SW 1271 (cell line): ENCODE measurements at places on chromosomes 7 and 10.

DNA sequence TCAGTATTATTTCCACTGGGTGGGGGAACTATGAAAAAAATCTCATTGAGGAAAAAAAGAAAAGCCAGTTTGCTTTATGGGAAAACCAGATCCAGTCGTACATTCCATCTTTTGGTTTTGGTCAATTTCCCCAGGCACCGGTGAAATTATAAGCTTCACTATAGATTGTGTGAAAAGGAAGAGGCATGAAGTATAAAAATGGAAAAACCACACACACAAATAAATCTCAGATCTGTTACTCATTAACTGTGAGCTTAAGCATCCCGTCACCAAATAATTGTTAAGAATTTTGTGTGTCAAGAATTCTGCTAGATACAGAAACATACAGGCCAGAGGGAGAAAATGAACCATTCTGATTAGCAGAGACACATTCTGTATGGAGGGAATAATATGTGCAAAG is 405.5 kb upstream of the CELF2 start:
- DNase-seq = no peak

DNA sequence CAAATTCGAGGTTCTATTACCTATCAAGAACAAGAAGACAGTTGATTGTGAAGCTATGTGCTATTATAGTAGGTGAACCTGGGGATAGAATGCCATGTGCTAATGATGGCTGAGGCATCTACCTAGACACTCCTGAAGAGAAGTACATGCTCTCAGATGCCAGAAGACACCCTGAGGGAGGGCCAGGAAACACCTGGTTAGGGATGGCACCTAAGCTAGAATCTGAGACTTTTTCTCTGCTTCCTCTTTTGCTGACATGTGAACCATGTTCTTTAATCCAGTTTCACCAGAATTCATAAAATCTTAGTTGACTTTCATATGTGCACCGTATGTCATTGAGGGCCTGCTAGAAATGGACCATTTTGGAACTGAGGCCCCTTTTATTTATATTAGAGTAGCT is 242.8 kb downstream of the GPR158 start:
- DNase-seq = no peak

DNA sequence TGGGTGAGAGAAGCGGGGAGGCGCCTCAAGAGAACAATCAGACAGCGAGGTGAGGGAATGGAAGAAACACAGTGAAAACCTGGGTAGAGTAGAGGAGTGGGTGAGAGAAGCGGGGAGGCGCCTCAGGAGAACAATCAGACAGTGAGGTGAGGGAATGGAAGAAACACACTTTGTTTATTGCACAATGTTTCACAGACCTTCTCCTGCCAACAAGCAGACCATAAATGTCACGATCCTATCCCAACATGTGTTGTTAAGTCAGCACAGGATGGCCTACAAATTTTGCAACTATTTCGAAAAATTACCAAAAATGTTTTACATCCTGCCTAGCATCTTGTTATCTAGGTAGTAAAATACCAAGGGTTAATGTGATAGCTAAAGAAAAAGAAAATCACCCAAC is 115.3 kb downstream of the JAZF1 start:
- no peak for DNase-seq

- no peak for DNase-seq
These were observed 43.7 kb upstream of the DLD start for GRCh38 chr7:107847168-107847835.

DNA sequence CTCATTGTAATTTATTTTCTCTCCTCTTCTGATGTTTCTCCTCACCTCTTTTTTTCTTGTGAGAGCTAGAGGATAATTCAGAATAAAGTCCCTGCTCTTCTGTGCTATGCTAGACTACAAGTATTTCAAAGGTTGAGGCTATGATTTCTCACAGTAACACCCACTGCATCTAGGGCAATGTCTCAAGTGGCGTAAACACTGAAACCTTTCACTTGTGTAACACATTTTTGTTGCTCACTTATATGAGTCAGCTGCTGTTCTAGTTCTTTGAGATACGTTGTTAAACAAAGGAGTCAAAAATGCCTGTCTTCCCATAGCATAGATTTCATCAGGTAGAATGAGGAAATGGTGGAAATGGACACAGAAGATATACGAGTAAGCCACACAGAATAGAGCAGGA is 305.1 kb upstream of the PITRM1 start:
- no peak for DNase-seq

DNA sequence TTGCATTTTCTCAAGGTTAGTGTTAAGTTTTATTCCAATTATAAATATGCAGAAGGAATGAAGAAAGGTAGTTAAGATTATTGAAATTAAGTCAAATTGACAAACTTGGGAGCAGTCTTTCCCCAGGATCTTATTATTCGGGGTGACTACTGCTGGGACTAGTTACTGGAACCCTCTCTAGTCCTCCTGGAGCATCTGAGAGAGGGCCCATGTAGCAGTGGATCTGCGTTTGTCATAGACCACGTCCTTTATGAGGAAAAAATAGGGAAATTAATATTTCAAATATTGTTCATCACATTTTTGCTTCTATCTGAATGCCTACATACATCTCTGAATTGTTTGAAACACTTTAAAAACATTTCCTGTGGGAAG is 41.0 kb downstream of the CNPY1 start:
- no peak for DNase-seq

DNA sequence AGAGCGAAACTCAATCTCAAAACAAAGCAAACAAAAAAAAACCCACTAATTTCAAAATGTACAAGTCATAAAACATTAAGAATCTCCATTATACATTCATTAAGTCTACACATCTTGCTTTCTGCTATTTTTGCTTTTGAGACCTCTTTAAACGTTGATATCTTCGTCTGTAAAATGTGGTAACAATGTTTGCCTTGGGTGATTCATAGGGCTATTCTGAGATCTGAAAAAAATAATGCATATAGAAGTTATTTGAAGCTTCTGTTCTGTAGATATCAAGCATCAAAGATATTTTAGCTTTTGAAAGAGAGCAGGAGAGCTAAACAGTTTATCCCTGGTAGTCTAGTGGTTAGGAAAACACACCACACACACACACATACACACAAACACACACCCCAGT is 158.1 kb upstream of the PLXDC2 start:
- DNase-seq = no peak

GRCh38 chr10:121601458-121601857 is 3.2 kb upstream of the FGFR2 start:
- DNase-seq = no peak

GRCh38 chr7:139673230-139673629 is 104.6 kb downstream of the HIPK2 start:
- DNase-seq = no peak

- no peak for DNase-seq
These were observed 53.0 kb upstream of the PDGFA start for GRCh38 chr7:572416-573268.

- no peak for DNase-seq
These were observed 1.8 kb downstream of the PPP1R35 start for GRCh38 chr7:100434297-100435144.

DNA sequence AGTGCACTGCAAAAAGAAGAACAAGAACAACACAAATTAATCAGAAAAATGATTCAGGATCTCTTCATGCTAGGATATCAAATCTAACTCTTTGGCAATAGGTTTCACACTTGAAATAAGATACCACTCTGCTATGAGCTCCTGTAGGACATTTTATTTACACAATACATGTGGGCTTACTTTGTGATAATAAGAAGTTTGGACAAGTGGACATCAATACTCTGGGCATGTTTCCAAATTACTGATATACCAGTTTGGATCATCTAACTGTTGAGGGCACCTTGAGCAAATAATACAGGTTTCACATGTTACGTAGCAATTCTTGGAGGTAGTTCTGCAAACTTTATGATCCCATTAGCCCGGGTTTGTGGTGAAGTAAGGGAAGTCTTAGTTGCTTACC is 59.8 kb downstream of the CPVL start:
- no peak for DNase-seq

GRCh38 chr7:45131891-45132290 is 20.4 kb upstream of the TBRG4 start:
- DNase-seq = no peak

- DNase-seq = no peak
These were observed 315.2 kb upstream of the ZNF32 start for GRCh38 chr10:43963793-43964425.

DNA sequence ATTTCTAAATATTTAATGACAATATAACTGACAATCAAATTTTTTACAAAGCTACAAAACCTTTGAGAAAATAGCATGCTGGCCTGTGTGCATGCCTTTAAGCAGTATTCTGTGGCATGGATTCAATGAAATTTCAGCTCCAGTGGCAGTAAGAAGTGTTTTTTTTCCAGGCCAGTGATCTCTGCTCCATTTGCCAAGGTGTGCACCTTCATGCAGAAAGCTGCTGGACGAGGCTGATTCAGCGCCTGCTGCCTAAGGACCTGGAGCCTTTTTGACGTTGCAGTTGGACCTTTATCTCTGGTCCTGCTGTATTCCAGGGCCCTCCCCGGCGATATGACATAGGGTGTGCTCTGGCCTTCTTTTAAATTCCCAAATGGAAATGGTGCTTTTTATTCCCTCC is 26.6 kb downstream of the VWC2 start:
- DNase-seq = no peak
